ENCODE measurements at places on chromosomes 12 and 14.

DNA sequence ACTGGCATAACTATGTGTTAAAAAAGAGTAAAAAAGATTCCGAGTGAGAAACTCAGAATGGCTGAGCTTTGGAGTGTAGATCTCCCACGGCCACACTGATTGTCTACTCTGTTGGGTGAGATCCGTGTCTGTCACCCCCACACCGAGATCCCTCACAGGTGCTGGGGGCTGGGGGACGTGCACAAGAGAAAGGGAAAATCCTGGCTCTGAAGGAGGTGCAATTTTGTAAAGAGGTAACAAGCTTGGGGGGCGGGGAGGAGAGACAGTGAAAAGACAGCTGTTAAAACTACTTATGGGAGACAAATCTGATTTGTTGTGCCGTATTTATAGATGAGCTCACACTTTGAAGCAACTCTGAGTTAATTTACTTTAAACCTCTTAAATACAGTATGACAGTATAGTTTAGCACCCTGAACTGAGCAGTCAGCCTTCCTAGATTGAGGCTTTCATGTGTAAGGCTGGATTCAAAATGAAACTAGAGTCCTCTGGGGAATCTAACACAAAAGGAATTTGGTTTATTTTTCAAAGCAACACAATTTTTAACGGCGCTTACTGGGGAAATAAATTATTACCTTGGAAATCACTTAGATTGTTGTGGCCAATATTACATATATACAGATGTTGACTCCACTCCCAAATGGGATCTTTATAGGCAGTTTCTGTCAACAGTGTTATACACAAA is 167.4 kb upstream of the RGS6 start:
- DNase-seq: no peak

DNA sequence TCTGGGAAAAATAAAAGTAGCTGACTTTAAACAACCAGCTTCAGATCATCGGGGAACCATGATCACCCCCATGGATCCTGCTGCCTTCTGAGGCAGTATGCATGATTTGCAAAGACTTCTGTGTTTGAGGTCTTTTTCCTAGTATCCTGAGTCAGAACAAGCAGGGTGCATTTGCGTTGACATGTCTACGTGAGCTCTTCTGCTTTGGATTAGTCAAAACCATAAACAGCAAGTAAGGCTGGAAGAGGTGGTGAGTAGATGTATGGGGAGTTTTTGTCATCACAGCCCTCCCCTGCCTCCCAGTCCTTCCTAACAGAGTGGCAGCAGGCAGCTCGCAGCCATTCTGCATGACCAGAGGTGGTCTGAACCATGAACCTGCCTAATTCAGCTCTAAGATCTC is 24.1 kb downstream of the PLEKHG7 start:
- no peak for DNase-seq

DNA sequence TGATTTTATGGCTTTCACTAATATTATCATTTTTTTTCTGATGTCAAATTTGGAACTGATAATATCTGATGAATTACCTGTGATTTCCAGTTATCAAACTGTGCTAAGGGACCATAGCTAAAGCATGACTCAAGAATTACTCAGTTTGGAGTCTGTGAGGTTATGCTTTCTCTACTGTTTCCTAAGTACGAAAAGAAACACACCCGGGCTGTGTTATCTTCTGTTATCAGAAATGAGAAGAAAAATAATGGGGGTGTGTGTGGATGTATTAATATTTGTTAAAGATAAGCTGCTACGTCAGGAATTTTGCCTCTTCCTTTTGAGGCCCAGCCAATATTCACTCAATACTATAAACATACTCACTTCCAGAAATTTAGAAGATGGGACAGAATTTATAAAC is 1401.9 kb upstream of the FLRT2 start:
- DNase-seq: no peak

DNA sequence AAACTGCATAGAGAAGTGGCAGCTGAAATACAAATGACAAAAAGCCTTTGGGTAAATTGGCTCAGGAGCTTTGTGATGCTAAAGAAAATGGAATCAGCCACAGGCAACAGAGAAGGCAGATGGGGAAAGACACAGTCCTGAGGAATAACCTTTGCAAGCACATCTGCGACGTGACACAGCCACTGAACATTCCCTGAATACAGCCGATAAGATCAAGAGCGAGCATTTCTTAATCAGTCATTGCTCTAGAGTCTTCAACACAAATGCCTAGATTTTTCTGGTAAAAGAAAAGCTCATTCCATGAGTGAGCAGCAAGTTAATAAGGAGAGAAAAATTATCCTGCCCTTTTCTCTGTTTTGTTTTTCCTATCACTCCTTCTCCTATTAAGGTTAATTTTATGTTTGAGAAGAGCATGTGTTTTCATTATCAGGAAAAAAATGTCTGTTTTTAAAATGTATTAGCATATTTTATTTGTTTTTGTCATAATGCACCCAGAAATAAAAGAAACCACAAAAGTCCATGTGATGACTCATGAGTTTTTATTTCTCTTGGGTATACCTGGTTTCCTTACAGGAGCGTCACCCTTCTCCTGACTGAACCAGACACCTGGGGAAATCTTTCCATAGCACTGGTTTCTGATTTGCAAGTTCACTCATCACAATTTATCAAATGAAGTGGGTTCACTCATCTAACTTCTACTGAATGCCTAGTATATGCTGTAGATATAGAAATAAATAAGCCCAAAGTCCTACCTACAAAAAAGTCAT is 45.4 kb upstream of the PCED1B start:
- DNase-seq: no peak

GRCh38 chr12:116547955-116548501 is 11.2 kb upstream of the MAP1LC3B2 start:
- peak; percentile 34 for DNase-seq

DNA sequence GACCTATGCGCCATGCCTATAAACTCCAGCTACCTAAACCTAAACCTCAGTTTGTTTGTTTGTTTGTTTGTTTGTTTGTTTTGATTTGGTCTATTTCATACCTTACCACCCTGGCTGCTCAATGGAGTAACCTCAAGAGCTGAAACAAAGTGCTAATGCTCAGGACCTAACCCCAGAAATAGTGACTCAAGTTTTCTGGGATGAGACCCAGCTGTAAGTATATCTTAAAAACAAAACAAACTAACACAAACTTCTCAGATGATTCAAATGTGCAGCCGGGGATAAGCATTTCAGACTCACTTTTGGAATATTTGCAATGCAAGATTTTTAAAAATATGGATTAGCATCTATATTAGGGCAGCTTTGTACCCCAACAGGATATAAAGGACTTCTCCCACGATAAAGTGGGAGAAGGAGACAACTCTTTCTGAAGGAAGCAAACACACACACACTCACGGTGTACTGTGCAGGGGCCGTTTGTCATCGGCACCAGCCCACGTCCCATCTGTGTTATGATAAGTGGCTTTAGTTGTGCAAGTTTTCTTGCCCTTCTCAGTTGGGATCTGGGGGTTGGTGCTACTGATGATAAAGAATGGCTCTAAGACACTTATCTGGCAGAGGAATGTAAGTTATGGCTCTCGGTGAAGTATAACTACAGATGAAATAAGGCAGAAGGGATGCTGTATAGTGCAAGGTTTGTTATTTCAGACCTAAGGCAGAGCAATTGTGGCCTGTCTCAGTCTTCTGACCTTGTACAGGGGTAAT is 516.7 kb upstream of the TMEM132C start:
- no peak for DNase-seq

DNA sequence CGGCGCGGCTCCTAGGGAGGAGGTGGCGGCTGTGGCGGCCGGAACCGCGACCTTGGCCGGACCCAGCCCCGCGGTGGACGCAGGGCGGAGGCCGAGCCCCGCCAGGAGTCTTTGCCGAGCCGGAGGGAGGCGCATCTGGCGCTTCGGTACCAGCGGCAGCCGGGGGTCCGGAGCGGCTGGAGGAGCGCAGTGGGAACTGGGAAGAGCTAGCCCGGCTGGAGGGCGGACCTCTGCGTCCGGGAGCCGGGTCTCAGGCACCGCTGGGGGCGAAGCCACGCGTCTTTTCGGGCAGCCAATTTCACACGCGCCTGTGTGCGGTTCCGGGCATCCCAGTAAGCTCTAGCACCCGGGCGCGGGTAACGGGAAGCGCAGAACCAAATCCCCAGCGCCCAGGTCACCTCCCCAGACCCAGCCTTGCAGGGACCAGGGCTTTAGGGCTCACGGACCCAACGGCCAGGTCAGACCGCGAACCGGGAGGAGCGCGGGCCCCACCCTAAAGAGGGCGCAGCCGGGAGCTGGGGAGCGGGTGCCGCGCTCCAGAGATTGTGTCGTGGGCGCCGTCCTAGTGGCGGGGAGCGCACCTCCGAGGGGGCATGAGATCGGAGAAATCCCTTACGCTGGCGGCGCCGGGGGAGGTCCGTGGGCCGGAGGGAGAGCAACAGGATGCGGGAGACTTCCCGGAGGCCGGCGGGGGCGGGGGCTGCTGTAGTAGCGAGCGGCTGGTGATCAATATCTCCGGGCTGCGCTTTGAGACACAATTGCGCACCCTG is 89.4 kb downstream of the GALNT8 start:
- no peak for DNase-seq

GRCh38 chr12:103955811-103956508 is 9.7 kb upstream of the TDG start:
- no peak for DNase-seq

GRCh38 chr14:65032319-65032718 is 45.6 kb downstream of the FNTB start:
- DNase-seq: no peak

DNA sequence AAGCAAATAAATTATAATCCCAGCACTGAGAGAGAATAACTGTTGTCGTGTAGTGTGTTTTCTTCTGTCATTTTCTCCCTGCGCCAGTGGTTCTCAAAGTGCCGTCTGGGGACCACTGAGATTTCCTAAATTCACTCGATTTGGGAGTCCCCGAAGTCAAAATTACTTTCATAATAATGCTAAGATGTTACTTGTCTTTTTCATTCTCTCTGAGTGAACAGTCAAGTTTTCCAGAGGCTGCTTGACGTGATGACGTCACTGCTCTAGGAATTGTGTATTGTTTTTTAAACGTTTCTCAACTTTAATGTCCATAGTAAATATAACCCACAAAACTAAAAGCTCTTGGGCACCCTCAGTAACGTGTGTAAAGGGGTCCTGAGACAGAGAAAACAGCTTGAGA is 796 bp upstream of the POP5 start:
- DNase-seq: no peak

DNA sequence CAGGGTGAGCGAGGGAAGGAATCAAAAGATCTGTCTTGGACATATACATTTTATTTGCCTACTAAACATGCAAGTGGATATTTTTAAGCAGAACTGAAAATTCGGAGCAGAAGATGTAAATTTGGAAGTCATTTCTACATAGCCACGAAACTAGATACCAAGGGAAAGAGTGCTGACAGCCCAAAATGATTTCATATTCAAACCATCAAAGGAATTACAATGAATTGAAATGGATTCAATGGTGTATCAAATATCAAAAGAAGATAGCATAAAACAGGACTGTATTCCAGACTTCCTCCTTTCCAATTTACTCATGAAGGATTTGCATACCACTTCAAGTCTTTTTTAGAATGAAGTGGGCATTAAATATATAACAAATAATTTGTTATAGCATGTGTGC is 313.5 kb upstream of the KITLG start:
- DNase-seq: no peak

- no peak for DNase-seq
These were observed 5.9 kb upstream of the ORAI1 start for GRCh38 chr12:121620333-121620891.

GRCh38 chr12:29073631-29074239 is 75.3 kb upstream of the FAR2 start:
- peak; percentile 35 for DNase-seq

DNA sequence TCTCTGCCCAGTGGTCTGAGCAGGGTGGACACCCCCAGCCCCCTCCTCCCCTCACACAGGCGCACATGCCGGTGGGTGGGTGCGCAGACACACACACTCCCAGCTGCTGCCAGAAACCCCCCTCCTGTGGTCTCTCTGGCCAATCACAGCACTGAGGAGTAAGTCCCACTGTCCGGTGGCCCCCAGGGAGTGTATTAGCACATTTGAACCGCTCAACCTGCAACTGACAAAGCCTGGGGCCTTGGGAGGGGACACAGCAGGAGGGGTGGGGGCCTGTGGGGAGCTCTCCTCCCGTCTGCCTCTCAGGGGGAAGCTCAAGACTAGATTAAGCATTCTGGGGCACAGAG is 11.7 kb downstream of the FIGNL2 start:
- DNase-seq: no peak
